ENCODE measurements at places on chromosomes 11 and 22.

GRCh38 chr11:94477624-94478023 lies 16.0 kb downstream of the MRE11 start:
- DNase-seq = no peak

DNA sequence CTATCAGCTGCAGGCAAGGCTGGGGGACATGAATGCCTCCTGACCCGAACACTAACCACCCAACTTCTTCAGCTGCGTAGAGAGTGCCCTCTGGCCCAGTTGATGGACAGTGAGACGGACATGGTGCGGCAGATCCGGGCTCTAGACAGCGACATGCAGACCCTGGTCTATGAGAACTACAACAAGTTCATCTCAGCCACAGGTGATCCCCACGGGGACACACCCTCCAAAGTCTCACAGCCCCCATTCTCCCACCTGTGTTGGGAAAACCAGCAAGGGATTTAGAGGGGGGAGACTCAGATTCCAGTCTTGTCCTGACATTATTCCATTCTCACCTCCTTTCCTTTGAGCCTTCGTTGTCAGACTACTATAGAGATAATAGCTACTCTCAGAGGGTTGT lies 912 bp downstream of the VPS51 start:
- no peak for DNase-seq

GRCh38 chr11:3015796-3016195 lies 23.7 kb upstream of the NAP1L4 start:
- DNase-seq = no peak

DNA sequence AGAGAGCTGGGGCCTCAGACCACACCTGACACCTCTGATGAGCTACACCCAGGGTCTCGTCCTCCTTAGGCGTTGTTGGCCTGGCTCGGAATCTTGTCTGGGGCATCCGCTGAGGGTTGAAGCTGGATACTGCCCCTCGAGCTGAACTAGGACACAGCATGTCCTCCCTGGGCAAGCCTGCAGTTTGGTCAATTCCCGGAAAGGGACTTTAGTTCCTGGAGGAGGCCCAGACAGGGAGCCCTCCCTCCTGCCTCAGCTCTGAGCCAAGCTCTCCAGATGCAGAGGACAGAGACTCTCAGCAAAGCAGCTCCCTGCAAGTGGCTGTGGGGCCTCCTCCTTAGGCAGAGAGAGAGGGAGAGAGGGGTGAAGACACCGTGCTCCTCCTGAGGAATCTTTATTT lies 4.9 kb downstream of the APOL3 start:
- no peak for DNase-seq

DNA sequence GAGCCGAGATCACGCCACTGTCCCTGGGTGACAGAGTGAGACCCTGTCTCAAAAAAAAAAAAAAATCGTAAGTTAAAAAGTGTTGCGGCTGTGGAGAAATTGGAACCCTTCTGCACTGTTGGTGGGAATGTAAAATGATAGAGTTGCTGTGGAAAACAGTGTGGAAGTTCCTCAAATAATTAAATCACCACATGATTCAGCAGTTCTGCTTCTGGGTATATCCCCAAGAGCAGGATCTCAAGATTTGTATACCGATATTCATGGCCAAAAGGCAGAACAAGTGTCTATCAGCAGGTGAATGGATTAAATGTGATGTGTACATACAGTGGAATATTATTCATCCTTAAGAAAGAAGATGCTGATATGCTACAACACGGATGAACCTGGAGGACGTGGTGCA lies 3.8 kb downstream of the SELENOO start:
- DNase-seq = no peak

DNA sequence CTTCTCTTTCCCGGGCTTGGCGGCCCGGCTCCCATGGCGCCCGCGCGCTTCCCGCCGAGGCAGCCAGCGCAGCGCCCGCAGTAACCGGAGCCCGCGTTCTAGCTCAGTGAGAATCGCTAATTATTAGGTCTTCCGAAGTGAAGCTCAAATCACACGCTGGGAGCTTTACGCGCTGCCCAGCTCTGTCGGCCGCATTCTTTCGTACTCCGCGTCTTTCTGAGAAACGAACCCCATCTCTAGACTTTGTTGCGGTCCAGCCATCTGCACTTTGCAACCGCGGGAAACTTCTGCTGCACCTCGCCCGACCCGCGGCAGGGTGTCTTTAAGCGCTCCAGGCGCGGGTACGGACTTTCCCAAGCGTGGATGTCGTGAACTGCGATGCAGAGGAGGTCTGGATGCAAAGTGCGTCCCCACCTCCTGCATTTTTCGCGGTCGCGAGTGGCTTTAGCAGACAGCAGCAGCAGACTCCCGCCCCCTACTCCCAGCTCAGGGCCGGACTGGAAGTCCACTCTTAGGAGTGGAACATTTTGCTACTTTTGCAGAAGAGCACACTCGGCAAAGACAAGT lies 6.0 kb upstream of the PAX6 start:
- DNase-seq = no peak
